ENCODE measurements at places on chromosomes 11 and 22.

GRCh38 chr11:32433101-32433913 is 2.0 kb downstream of the WT1 start:
- no peak for DNase-seq

GRCh38 chr11:114059278-114059983 is at the start of gene ZBTB16:
TSS of gene ZBTB16 (plus strand) at chr11:114059711. CDS start at chr11:114063301, 3,590 bp downstream.
- peak; percentile 95 for DNase-seq

- no peak for DNase-seq
These were observed 11.5 kb upstream of the EMID1 start for GRCh38 chr22:29194184-29194583.

- no peak for DNase-seq
These were observed 27.2 kb upstream of the SYT7 start for GRCh38 chr11:61607920-61608599.

DNA sequence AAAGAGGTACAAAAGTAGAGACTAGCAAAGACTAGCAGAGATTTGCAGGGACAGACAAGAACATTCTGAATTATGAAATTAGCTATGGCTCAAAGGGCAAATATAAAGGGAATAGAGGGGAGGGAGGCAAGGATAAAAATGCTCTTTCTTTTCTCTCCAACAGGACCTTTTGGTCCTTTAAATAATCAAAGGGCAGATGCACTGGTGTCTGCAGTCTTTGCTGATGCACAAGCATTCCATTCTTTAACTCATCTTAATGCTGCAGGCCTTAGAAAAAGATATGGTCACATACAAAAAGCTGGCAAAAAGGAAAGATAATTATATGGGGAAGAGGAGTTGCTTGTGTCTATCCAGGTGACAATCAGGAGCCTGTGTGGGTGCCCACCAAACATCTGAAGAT is 53.6 kb upstream of the SC5D start:
- no peak for DNase-seq

Measured in Right ventricle myocardium superior (tissue), 1 donor.